ENCODE measurements at places on chromosomes 5 and 9.

GRCh38 chr9:107489144-107489673 is 360 bp downstream of the KLF4 start:
- DNase-seq: no peak

GRCh38 chr9:34097865-34098264 is 28.6 kb downstream of the DCAF12 start:
- DNase-seq: no peak

DNA sequence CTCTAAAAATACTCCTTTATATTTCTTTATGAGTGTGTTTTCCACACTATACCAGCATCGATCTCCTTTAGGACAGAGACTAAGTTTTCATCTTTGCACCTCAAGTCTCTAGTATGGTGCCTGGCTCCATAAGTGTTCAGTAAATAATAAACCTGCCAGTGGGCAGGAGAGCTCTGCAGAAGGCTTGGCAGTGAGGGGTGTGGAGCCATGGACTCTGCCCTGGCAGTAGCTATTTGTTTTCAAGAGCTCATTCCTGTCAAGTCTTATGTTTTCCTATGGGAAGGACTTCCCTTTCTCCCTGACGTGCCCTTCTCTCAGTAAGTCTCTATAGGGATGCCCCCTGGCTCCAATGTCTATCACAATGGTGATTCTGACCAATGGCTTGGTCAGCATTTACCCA is 252.2 kb downstream of the PIK3R1 start:
- DNase-seq: no peak

DNA sequence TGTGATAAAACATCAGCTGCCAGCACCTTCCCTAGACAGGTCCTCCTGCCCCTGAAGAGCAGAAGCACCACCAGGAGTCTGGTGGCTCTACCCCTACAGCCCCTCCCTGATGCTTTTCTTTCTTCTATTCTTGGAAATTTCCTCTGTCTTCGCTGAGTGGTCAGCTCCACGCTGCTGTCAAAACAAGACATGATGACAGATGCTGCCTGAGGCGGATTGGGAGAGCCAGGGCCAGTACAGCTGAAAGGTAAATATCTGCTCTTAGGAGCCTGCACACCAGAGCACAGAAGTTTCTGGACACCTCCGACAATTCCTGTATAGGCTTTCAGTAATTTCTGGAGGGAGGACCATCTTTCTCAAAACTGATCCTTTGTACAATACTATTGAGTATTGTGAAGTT is 4.7 kb upstream of the OR1Q1 start:
- DNase-seq: no peak

DNA sequence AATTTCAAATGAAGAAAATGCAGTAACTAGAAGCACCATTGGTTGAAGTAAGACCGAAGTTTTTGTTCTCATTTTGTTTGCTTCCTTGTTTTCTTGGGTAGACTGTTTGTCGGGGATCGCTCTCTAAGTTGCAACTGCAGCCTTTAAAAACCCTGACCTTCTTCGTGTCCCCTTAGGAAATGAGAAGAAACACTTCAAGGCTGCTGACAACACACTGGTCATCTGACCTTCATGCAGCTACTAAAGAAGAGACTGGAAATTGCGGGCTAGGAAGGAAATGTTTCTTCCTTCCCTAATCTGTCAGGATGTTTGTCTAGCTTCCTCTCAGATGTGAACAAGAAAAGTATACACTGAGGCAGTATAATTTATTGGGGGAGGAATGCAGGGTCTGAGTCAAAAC is 50.7 kb upstream of the CHSY3 start:
- no peak for DNase-seq

DNA sequence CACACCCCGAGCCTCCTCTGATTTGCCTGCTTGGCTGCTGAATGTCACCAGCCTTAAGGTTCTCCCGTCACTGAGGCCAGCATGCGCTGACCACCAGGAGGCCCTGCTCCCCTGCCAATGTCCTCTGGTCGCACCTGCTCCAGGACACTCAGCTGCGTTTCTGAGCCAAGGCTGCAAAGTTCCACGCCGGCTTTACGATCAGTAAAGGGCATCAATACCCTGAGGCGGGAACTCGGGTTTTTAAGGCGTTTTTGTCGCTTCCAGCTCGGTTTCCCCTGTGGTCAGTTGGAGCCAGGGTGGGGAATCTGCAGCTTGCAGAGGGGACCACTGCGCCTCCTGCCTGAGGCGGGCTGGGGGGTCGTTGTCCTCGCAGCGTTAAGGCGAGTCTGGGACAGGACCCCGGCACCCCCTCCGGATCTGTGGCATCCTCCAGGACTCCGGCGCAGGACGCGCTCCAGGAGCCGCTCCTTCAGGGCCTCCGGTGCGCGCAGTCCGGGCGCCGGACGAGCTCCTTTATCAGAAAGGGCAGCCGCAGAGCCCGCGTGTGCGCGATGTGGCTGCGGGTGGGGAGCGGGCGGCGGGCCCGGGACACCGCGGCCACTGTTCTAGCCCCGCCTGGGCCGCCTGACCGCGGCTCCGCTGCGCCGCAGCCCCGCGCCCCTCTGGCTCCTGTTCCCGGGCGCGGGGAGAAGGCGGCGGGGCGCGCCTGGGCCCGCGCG is 24.1 kb upstream of the FLT4 start:
- no peak for DNase-seq

DNA sequence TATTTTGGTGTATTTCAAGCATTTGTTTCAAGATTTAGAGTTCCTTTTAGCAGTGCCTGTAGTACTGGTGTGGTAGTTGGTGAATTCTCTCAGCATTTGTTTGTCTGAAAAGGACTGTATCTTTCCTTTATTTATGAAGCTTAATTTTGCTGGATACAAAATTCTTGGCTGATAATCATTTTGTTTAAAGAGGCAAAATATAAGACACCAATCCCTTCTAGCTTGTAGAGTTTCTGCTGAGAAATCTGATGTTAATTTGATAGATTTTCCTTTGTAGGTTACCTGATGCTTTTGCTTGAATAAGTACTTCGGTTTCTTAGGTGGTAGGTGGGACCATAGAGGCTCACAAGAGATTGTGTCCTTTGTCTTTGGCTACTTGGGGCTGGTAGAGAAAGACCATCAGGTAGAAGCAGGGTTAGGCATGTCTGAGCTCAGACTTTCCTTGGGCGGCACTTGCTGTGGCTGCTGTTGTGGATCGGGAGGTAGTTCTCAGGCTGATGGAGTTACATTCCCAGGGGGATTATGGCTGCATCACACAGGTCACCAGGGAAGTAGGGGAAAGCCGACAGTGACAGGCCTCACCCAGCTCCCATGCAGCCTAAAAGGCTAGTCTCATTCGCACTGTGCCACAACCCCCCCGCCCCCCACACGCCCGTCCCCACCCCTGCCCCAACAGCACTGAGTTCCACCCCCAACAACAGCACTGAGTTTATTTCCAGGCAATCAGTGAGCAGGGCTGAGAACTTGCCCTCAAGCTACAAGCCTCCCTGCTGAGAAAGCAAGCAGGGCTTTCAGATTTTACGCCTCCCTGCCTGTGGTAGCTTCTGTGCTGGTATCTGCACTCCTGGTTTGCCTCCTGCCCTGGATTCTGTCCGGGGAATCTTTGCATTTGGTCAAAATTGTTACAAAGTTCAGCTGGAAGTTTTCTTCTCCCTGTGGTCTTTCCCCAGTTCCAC is 127.1 kb upstream of the GLRA1 start:
- no peak for DNase-seq

All from CD4-positive, alpha-beta T cell treated with Interleukin-10 for 1 hour (primary cell).